T-helper 22 cell (primary cell): ENCODE measurements at places on chromosomes 2 and 18.

GRCh38 chr2:120020554-120020953 lies 7.7 kb downstream of the EPB41L5 start:
- no peak for DNase-seq

DNA sequence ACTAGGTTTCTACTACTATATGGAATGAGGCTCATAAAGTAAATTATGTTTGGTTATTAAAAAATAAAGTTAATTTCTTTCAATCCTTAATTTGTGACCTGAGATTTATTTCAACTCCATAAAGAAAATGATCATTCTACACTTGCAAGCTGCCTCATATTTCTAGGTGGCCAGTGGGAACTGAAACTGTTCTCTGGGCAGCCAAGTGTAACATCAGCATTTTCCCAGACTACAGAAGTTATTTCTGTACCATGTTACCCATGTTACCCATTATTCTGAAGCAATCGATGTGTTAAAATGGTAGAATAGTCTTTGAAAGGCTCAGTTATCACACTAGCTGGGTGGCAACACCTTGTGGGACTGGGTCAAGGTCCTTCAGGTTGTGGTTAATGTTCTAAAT lies 139.3 kb upstream of the FBXO11 start:
- no peak for DNase-seq

DNA sequence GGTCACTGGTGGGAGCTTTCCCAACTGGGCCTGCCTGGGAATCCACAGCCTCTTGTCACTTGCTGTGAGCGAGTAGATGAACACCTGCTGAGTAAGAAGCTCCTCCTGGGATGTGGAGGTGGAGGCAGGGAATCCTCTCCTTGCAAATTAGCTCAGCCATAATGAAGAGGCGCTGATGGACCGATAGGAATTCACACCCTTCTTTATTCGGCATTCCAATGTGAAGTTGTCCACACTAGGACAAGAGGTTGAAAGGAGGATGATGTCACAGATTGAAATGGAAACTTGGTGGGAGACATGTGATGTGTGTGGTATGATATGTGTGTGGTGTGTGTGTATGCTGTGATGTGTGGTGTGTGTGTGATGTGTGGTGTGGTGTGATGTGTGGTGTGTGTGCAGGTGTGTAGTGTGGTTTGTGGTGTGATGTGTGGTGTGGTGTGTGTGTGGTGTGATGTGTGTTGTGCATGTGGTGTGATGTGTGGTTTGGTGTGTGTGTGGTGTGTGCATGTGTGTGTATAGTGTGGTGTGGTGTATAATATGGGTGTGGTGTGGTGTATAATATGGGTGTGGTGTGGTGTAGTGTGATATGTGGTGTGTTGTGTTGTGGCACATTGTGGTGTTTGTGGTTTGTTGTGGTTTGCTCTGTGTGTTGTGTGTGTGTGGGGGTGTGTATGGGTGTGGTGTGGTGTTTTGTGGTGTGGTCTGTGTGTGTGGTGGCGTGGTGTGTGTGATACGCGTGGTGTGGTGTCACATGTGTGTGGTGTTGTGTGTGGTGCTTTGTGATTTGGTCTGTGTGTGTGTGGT lies 216.4 kb downstream of the BCL2 start:
- no peak for DNase-seq

DNA sequence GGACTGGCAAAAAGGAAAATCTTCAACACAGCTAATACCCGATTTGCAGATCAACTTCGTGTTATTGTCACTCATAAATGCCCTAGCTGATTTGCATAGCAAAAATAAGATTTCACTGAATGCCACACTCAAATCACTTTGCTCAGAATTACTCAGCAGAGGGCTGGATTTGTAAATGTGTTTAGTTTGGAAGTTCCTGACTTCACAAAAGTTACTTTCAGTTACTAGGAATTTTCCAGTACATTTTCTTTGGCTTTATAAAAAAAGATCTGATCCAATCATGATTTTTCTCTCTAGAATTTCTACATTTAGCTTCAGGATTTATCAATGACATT lies 433.3 kb upstream of the ID2 start:
- no peak for DNase-seq

- DNase-seq = no peak
Measured at GRCh38 chr2:75820693-75821092, 110.0 kb upstream of the GCFC2 start.

DNA sequence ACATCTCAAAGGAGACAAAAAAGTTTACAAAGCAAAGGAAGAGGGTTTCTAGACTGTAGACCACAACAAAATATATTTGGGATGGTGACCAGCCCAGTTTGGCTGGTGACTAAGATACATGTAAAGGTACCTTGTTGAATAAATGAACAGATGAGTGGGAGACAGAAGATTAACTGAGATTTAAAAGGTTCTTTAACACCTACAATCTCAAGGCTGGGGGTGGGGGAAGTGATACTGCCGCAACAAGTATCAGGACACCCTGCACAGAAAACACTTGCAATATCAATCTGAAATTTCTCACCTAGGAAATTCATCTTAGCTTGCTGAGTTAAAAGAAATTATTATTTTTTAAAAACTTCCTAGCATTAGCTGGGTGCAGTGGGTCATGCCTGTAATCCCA lies 8.3 kb downstream of the RNF149 start:
- DNase-seq = no peak

GRCh38 chr2:181973171-181973783 lies 12.4 kb upstream of the PPP1R1C start:
- no peak for DNase-seq

- DNase-seq = no peak
Measured at GRCh38 chr2:54239427-54239826, 16.6 kb downstream of the TSPYL6 start.

DNA sequence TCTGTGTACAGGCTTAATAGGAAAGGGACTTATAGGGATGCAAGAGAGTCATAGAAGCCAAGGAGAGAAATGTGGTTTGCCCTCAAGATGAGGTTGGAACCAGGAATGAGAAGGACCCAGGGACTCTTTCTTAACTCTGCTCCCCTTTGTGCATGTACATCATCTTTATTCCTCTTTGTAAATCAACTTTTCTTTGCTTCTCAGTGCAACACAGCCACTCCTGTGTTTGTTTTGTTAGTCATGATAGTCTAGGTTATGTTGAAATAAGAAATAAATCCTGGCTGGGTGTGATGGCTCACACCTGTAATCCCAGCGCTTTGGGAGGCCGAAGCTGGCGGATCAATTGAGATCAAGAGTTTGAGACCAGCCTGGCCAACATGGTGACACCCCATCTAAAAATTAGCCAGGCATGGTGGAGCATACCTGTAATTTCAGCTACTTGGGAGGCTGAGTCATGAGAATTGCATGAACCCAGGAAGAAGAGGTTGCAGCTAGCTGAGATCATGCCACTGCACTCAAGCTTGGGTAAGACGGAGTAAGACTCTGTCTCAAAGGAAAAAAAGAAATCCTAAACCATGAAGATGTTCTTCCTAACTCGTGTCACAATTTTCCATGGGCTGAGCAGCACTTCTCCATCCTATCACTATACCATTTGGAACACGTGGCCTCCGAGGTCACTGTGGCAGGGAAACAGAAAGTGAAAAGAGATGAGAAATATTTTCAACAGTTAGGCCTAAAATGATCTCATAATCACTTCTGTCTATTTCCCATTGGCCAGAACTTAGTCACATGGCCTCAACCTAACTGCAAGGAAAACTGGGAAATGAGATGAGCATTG lies 73.0 kb upstream of the TMEM17 start:
- no peak for DNase-seq

- DNase-seq = no peak
Measured at GRCh38 chr2:12381543-12382325, 335.0 kb upstream of the TRIB2 start.

GRCh38 chr2:33395655-33396249 lies 80.7 kb upstream of the RASGRP3 start:
- no peak for DNase-seq

DNA sequence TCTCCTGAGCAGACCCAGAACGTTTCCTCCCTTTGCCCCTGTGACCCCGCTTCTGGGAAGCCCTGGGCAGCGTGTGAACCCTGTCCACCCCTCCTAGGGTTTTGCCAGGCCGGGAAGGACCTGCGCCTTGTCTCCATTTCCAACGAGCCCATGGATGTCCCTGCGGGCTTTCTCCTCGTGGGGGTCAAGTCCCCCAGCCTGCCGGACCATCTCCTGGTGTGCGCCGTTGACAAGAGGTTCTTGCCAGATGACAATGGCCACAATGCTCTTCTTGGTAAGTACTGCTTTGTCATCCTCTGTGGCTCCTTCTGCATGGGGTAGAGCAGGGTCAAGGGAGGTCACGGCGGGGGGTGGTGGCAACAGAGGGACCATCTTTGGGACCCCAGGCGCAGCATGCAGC lies 32.5 kb downstream of the GREB1 start:
- no peak for DNase-seq

- no peak for DNase-seq
Measured at GRCh38 chr18:77102259-77103040, 30.1 kb downstream of the MBP start.

- DNase-seq = no peak
Measured at GRCh38 chr2:66521291-66521922, 86.5 kb downstream of the MEIS1 start.

DNA sequence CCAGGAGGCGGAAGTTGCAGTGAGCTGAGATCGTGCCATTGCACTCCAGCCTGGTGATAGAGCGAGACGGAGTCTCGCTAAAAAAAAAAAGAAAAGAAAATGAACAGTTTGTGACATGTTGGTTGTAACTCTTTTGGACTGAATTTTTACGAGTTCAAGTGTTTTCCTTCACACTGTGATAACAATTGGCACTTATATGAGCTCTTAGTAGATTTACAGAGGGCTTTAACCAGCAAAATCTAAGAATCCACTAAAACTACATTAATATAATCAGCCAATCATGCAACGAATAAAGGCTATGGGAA lies 2.1 kb upstream of the GEMIN6 start:
- no peak for DNase-seq

GRCh38 chr2:222569826-222570225 lies 86.1 kb downstream of the FARSB start:
- DNase-seq = no peak

DNA sequence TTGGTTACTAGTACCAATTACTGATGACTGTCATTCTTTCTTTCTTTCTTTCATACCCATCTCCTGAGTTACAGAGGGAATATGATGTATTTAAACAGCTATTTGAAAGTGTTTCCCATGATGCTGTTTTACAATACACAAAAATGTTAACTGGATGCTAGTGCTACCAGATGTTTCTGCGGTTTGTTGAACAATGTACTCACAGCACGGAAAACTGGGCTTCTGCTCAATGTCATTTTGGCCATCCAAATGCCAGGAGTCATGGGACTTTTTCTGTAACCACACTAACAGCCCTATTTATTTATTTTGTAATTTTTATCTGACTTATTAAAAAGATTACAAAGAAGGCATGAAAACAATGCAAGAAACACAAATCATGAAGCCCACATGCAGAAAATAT lies 313.8 kb downstream of the RIT2 start:
- DNase-seq = no peak

GRCh38 chr2:55025082-55025481 lies 25.2 kb downstream of the RTN4 start:
- no peak for DNase-seq

GRCh38 chr2:10911291-10912075 lies at the start of gene KCNF1:
KCNF1 (plus strand) TSS chr2:10911934; CDS start chr2:10912427, 493 bp downstream.
- no peak for DNase-seq

DNA sequence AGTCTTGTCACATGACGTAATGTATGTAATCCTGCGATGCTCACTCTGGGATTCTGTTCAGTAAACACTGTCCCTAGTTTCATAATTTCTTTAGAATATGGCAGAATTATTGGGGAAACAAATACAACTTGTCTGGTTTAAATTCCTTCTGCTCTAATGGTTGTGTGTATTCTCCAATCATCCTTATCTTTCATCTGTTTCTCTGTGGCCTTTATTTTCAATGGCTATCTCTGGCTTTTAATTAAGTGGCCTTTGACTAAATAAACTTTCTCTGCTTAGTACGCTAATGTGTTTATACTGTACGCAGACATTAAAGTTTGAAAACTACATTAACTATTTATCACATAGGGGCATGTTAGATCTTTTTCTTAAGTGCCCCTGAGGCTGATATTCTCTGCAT lies 40.9 kb downstream of the CDH7 start:
- DNase-seq = no peak

GRCh38 chr2:234994438-234995321 lies 42.9 kb downstream of the SH3BP4 start:
- no peak for DNase-seq

DNA sequence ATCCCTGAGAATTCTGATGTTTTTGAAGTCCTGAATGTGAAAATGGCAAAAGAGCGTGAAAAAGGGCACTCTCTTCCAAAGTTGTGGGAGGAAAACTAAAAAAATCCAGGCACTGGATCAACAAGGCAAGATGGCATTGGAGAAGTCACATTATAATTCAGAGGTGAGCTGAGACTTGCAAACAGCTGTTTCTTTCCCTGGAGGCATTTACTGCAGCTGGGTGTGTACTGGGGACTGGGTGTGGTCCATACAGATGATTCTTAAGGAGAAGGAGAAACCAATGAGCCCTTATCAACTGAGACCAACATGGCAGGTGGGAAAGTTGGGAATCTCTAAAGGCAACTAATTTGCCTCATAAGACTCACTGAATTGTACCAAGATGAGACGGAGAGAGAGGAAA lies 313.9 kb downstream of the TRIB2 start:
- no peak for DNase-seq

DNA sequence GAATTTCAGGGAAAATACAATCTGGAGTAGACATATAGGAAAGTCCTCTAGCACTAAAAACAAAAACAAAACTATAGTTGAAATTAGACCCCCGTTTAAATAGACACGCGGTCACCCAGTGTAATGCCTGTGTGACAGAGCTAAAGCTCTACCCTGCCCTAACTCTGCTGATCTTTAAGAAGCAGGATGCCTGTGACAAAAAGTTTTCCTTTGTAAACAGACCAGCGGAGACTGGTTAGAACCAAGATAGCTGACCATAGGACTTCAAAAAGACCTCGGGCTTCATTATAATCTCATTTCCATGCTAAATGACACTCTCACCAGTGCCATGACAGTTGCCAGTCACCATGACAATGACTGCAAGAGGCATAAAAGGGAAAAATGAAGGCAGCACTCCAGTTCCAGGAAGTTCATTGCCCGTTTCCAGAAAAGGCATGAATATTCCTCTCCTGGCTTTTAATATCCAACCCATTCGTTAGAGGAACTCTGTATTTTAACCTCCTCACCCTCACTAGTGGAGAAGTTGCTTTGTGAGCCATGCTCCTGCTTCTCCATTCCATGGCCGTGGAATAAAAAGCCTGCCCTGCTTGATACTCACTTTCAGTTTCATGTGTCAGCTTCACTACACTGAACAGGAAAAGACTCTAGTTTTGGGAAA lies 157.2 kb upstream of the COPS8 start:
- no peak for DNase-seq

GRCh38 chr2:239607517-239608191 lies 206.8 kb upstream of the HDAC4 start:
- DNase-seq = no peak

- DNase-seq = no peak
Measured at GRCh38 chr18:2035056-2035455, 536.2 kb downstream of the METTL4 start.

- no peak for DNase-seq
Measured at GRCh38 chr2:128641421-128642080, 322.9 kb upstream of the HS6ST1 start.

DNA sequence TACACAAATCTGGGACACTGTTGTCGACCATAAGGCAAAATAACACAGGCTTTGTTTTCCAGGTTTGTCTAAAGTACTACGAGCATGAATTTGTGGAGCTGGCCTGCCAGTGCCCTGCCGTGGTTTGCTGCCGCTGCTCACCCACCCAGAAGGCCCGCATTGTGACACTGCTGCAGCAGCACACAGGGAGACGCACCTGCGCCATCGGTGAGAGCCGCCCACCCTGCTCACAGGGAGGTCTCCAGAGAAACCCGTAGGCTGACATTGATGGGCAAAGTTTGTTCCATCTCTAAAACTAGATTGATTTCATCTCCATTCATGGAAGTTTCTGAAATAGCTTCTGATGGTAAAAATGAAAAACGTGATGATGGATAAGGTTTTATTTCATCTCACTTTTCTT lies 50.4 kb upstream of the NFATC1 start:
- DNase-seq = no peak
